ENCODE measurements at places on chromosomes 6 and 20.

DNA sequence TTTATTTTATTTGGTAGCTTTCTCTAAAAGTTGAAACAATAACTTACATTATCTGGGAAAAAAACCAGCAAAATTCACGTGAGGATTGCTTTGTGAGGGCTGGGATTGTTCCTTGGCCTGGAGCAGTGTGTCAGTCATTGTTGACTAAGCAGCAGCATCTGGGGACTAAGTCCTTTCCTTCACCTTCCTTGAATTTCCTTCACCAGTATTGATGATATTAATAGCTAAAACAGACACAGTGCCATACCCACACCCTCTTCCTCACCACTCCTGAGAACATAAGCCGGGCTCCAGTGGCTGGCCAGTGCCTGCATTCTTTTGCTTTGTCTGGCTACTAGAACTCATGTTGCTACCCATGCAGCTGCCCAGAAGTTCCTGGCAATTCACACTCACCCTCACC lies 23.7 kb downstream of the PLCB1 start:
- DNase-seq, result no peak

- no peak for DNase-seq
Measured at GRCh38 chr6:124994648-124995047, 32.4 kb downstream of the RNF217 start.

GRCh38 chr6:142944124-142945048 lies 590 bp downstream of the HIVEP2 start:
- DNase-seq, result peak; percentile 69

DNA sequence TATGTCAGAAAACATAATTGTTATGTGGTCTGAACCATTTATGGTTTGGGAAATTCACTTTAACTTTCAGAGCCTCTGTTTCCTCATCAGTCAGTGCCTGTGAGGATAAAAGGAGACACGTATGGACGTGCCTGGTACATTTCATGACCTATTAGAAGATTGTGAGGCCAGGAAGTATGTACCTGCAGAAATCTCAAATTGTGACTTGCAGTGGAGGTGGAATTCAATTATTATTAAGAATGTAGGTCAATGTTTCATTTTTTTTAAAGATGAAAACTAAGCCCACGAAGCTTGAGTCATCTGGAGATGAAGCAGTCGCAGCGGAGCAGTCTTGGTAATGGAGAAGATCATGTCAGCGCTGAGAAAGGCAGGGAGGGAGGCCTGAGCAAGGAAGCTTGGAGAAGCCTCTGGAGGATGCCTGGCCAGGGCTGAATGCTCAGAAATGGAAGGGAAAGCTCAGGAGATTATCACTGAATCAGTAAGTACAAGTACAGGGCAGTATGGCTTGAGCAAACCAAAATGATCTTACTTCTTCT lies 3.9 kb upstream of the DSE start:
- no peak for DNase-seq

GRCh38 chr6:120871416-120872261 lies 462.6 kb downstream of the TBC1D32 start:
- no peak for DNase-seq

- DNase-seq, result no peak
Measured at GRCh38 chr6:114228675-114229074, 114.1 kb downstream of the HS3ST5 start.

DNA sequence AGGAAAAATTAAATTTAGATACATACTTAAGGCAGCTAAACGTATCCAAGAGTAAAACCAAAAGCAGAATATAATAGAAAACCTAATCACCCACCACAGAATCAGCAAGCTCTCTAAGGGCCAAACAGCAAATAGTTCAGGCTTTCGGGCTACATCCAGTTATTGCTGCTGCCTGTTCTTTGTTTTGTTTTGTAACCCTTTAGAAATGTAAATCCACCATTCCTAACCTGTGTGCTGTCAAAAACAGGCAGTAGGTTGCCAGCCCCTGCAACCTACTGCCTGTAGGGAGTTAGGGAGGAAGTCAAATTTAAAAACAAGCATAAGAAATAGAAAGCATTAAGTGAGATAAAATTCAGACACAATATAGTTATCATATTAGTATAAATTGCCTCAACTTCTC lies 225.9 kb downstream of the PTPRT start:
- no peak for DNase-seq

DNA sequence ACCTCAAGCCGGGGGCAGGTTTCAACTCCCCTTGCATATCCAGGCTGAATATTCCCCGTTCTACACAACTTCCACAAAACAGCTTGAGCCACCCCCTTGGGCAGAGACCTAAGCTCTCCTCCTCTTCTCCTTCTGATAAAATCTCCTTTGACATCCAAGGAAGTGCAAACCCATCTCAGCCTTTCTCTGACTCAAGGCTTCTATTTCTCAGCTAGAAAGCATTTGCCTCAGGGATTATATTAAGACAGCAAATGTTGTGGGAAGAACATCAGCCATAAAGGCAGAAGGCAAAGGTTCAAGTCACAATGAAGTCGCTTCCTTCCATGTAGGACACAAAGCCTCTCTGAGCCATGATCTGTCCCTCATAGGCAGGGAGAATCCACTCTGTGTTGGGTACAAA lies 386.6 kb upstream of the ARID1B start:
- no peak for DNase-seq

DNA sequence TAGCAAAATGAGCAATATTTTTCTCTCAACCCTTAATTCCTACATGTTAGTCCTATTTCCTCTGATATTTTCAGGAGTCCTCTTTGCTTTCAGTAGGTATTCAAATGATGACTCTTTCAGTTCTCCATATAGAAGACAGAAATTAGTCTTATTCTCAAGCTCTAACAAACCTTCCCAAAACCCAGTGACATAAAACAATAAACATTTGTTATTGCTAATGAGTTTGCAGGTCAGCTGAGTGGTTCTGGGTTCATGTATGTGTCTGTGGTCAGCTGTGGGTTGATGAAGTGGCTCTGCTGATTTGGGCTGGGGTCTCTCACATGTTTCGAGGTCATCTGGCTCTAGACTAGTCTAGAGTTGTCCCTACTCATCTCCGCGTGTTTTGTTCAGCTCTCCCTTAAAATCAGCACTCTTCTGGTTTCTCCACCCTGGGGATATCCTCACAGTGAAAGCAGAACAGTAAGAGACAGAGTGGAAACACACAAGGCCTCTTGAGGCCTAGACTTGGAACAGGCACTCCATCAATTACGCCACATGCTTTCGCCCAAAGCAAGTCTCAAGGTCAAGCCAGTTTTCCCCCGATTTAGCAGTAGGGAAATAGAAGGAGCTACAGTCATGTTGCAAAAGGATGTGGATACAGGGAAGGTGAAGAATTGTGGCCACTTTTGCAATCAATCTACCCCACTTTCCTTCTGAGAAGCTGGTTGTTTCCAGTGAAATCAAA lies 273.0 kb downstream of the PLCB1 start:
- no peak for DNase-seq

DNA sequence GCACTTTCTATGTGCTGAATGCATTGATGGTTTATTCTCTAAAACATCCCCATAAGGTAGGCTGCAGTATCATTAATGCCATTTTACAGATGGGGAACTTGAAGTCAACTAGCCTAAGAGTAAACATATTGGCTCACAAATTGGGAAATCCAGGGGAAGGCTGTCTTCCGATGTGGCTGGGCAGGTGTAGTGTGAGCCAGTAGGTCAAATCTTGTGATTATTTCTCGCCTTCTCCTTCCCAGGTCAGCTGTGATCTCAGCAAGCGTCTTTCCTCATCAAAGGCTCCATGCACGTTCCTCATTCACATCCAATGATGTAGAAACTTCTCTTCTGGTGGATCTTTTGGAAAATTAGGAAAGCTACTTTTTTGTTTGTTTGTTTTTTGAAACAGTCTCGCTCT lies 94.1 kb upstream of the SHLD1 start:
- DNase-seq, result no peak

GRCh38 chr20:37202267-37202943 lies 23.1 kb upstream of the MROH8 start:
- DNase-seq, result no peak

- no peak for DNase-seq
Measured at GRCh38 chr20:50359607-50360217, 150.5 kb upstream of the PTPN1 start.

GRCh38 chr6:151498327-151498726 lies 4.5 kb downstream of the CCDC170 start:
- DNase-seq, result no peak

DNA sequence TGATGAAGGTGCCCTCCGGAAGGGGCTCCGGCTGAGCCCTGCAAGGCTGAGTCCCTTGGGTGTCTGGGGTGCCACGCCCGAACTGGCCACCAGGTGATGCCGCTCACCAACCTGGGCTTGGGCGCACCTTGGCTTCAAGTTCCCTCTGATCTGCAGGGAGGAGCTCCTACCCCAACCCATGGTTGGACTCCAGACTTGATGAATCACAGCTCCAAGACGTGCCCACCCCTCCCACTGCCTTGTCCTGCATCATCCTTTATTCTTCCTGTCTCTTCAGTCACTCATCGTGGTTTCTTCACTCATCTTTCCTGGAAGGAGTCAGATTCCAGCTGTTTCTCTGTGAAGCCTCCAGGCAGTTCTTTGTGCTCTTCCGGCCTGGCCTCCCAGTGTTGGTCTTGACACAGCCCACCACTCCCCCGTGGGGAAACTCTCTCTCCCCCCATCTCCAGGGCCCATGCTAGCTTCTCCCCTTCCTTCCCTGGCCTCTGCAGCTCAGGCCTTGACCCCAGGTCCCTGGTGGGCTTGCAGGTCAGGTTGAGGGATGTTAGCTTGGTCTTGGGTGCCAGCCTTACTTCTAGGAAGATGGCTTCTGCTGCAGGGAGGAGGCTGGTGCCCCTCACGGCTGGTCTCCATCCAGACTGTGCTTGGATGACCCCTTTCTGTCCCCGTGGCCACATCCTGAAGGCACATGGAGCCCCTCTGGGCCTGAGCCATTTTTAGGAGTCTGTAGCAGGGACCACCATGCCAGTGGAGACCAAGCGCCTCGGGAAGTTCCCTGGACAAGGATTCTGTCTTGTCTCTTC lies 2.6 kb upstream of the ZBP1 start:
- peak; percentile 62 for DNase-seq

DNA sequence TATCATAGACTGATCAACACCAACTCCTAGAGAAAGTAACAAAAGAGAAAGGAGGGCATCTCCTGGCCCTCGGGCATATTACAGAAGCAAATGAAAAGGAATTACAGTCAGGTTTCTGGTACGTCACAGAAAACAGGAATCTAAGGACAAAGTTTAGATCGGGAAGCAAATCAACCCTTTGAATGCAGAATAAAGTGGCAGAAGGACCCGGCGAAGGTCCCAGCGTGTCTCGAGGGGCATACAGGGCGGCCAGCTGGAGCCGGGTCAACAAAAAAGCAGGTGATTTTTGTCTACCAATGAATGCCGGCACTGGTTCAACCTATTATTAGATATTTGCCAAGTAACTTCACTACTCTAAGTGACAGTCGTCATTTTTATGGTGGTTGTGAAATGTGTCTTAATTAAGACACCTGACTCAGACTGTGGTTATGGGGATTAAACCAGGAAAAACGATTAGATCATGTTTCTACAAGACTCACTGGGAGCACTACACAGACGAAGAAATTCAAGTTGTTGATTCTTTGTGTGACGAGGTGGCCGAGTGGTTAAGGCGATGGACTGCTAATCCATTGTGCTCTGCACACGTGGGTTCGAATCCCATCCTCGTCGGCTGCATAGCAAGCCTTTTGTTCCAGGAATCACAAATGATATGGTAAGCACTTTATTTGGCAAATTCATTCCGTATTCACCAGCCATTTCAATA lies 12.4 kb upstream of the ZSCAN9 start:
- DNase-seq, result no peak

DNA sequence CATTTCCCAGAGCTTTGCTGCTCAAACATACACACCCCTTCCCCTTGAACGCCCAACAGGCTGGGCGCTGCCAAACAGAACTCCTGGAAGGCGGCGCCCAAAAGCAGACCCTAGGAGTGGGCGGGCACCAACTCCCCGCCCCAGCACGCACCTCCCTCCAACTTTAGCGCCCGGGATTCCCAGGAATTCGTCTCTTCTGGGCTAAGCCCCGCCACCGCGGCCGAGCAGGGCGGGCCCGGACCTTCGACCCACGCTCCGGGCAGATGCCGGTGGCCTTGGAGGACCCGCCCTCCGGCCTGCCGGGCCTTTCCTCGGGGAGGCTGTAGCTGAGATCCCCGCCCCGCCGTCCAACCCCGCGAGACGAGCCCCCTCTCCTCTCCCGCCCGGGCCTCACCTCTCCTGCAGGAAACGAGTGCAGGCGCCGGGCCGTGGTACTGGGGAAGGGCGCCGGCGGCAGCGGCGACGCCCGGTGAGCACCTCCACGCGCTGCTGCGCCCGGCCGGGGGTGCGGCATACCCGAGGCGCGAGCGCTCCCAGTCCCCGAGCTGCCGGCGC lies 659 bp downstream of the MCUR1 start:
- DNase-seq, result no peak

DNA sequence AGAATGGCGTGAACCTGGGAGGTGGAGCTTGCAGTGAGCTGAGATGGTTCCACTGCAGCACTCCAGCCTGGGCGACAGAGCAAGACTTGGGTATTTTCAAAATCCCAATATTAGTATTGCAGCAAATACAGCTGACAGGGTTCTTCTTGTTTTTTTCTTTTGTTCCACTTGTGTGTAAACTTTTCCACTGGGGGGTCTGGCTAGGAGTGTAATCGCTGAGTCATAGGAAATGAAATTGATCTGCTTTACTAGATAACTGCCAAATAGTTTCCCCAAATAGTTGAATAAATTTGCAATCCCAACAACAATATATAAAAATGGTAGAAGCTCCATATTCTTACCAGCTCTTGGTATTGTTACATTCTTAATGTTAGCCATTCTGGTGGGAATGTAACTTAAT lies 526.0 kb upstream of the SOX4 start:
- DNase-seq, result no peak

DNA sequence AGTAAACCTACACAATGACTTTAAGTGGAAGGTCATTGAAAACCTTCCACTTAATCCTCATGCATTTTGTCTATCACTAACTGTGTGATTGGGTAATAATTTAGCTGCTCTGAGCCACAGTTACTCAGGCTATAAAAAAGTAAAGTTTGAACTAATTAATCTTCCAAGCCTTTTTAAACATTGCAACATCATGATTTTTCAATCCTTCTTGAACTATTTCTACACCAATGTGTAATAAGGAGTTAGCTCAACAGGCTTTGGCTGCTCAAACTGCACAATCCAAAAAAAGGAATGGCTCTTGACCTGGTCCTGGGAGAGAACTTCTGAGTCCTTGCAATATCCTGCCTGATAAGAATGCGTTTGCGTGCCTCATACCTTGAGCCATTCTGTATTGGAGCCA lies 34.8 kb upstream of the FILIP1 start:
- no peak for DNase-seq

- DNase-seq, result no peak
Measured at GRCh38 chr6:13813026-13813425, 1.3 kb downstream of the MCUR1 start.

Data from memory B cell (primary cell).